Activated T-helper 1 cell treated with anti-CD3 and anti-CD28 coated beads, Interleukin-2, amount 50 U/mL, for 16 hours (primary cell): ENCODE measurements at places on chromosomes 7 and 10.

GRCh38 chr7:87591211-87591610, 9.5 kb downstream of the ABCB1 start:
- DNase-seq, result no peak

GRCh38 chr10:119313644-119314043, 106.3 kb downstream of the GRK5 start:
- no peak for DNase-seq

DNA sequence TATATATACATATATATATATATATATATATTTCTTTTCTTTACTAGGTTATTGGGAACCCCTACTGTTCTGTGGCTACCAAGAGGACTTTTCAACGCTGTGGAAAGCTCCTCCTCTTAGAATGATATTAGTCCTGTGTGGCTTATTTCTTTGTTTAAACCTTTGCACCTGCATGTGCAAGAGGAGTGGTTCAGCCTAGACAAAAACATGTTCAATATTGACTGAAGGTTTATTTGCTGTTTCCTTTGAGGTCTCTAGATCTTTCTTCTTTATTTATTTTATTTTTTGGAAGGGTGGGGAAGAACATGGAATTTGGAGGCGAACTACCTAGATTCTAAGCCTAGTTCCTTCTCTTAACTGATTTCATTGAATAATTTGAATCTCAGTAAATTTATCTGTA, 118.1 kb downstream of the GNAT3 start:
- no peak for DNase-seq

DNA sequence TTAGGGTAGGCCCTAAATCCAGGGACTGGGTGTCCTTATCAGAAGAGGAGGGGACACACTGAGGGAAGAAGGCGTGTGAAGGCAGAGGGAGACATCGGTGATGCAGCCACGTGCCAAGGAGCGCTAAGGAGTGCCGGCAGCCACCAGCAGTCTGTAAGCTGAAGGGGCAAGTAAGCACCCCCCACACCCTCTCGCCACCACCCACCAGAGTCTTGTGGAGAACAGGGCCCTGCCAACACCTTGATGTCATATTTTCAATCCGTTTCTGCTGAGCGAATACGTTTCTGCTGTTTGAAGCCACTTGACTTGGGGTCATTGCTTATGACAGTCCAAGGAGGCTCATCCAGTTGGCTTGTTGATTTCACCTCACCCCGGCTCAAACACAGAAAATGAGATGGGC, 37.9 kb downstream of the RGS10 start:
- DNase-seq, result no peak

- no peak for DNase-seq
These were observed 9.5 kb downstream of the RNF32 start for GRCh38 chr7:156650042-156650441.

DNA sequence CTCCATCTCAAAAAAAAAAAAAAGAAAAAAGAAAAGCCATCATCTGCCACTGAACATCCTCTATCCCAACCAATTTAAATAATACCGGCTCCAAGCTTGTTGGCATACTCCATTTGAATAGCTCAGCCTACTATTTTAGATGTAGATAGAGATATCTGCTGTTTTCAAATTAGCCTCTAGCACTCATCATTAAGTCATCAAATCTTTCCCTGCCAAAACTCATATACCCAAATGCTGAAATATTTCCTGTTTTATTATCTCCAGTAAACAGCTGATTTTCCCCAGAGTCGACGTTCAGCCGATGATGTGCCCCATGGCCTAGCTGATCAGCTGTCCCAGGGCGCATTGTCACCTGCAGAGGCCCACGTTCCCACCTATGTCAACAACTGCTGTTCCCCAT, 34.5 kb upstream of the FRMD4A start:
- no peak for DNase-seq

GRCh38 chr10:3425261-3425660, 252.7 kb upstream of the PITRM1 start:
- no peak for DNase-seq
